ENCODE measurements at places on chromosomes 12 and 14.

DNA sequence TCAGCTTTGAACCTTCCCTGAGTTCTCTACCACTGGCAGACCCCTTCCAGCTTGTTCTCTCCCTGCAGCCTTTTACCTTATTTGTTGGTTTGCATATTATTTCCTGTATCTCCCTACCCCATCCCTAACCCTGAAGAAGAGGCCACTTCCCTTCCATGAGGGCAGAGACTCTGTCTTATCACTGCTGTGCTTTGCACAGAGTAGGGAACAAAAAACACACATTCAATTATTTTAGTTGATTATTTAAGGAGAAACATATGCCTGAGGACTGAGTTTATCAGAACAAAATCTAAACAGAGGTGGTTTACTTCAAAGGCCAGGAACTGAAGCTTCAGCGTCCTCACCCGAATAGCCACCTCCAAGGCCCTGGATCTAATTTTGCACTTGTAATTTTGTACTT, 111.7 kb upstream of the RFLNA start:
- DNase-seq = no peak

GRCh38 chr12:79360286-79360685, 330.5 kb downstream of the PAWR start:
- DNase-seq = peak; percentile 23

- DNase-seq = no peak
These were observed 450.3 kb upstream of the TBX3 start for GRCh38 chr12:115134298-115134697.

DNA sequence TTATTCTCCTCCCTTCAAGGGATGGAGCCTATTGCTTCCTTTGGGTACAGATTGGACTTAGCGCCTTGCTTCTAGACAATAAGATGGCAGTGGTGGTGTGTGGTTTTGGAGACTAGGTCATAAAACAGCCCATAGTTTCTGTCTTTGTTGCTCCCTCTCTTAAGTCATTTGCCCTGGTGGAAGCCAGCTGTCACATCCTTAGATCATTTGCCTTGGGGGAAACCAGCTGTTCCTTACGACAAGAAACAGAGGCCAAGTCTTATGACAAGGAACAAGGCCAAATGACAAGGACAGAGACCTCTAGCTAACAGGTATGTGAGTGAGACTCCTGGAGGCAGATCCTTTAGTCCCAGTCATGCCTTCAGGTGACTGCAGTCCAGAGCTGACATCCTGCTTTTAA, 9.2 kb upstream of the PALS1 start:
- no peak for DNase-seq
